ENCODE measurements at places on chromosomes 16 and 17.

DNA sequence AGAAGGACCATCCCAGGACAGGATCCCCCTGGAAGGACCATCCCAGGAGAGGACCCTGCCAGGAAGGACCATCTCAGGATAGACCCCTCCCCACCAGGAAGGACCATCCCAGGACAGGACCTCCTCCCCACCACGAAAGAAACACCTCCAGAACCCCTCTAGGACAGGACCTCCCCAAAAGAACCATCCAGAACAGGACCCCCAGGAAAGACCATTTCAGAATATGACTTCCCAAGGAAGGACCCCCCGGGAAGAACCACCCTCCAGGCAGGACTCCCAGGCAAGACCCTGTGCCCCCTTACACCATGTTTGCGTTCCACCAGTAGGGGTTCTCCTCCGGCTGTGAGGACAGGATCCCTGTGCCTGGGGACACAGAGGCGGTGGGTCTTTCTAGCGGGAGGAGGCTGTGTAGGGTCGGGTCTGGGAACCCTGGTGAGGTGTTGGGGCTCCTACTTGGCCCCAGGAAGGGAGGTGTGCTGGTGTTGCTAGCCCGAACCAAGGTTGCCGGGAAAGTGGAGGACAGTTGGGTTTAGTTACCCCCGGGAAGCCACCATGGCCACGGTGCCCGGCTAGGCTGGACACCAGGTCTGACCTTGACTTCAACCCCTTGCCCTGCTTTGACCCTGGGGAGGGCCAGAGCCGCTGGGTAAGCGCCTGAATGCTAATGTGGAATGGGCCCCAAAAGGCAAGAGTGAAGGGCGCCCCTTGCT, 2.2 kb downstream of the NOTUM start:
- DNase-seq, result no peak

DNA sequence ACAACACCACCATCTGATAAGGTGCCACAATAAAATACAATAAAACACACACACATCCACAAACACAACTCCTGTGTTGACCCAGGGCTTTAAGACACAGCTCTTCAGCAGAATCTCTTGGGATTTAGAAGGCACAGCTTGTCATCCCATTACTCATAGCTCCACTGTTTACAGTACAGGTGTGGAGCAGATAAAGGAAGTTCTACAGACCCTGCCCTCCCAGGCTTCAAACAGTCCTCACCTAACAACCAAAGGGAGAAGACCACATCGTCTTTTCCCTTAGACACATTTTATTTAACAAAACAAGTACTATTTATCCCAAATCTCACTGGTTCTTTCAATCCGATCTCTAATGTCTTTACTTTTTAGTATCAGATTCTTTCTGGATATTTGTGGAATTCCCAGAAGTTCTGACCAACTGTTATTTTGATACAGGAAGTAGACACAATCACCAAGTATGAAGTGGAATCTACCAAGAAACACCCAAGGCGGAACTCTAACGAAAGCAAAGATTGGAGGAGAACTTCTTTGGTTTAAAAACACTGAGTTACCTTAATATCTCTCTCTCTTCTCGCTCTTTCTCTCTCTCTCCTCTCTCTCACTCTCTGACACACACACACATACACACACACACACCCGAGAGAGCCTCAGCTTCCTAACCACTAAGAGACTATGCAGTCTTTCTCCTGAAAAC, 46.1 kb downstream of the CYTH1 start:
- DNase-seq, result no peak

- DNase-seq, result no peak
Measured at GRCh38 chr16:20846030-20846429, 39.7 kb downstream of the REXO5 start.

DNA sequence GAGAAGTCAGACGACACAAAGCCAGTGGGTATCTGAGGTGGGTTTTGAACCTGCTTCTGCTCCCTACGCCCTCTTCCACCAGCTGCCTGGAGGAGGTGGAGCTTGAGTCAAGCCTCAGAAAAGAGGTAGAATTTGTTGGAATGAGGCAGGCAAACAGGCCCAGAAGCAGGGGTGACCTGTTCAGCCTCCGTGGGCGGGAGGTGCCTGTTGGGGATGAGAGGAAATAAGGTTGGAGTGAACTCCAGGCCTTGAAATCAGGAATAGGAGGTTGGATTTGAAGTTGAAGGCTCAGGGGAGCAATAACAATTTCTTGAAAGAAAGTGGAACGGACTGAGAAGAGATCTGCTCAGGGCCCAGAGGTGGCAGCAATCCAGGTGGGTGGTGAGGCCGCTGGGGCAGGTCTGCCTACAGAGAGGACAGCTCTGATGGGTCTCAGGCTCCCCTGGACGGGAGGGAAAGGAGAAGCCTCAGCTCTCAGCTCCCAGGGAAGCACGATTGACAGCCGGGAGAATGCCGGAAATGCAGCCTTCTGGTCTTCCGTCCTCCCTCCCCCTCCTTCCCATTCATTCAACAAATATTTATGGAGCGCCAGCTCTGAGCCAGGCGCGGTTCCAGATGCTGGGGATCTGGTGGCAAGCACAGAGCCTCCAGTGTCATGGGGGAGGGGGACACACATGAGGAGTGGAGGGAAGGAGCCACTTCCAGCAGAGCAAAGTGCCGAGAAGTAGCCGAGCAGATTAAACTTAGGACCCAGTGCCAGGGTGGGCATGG, 61.9 kb upstream of the CIBAR2 start:
- no peak for DNase-seq

GRCh38 chr17:38464251-38464722, 36.0 kb downstream of the ARHGAP23 start:
- DNase-seq, result no peak

DNA sequence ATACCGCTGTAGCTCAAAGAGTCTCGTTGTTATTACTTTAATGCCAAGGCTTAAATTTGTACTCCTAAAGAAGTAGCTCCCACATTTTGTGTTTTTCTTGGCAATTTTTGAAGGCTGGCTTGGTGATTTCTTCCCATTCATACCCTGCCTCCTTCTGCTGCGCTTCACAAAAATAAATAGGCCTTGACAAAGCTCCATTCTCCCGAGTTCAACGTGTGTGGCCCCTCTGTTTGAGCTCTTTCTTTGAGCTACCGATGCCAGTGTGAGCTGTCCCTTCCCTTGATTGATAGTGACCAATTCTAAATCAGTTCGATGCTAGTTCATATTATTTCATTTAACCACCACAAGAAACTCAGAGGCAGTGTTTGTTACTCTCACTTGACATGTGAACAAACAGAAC, 96.8 kb downstream of the MAP2K6 start:
- DNase-seq, result peak; percentile 12

DNA sequence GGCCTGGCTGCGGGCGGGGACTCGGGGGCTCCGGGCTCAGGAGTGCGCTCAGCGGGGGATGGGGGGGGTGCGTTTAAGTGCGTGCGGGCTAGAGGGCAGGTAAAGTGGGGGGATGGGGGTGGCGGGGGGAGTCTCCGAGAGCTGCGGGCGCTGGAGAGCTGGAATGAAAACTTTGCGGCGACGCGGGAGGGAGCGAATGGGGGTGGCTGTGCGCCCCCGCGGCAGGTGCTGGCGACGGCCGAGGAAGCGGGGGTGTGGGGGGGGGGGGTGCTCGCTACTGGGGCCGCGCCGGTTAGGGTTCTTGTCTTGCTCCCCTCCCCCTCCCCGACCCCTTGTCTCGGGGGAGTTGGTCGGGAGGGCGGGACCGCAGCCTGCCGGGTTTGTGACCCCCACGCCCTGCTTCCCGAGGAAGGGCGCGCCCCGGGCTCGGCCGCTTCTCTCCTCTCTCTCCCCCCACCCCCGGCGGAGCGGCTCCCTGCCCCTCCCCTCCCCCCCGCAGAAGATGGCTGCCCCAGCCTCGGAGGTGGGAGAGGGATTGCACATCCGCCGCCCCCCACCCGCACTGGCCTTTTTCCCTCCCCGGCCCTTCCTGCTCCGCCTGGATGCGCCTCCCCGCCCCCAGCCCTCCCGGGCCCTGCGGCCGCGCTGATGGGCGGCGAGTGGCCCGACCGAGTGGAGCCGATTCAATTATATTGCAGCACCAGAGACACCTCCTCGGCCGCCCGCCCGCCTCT, 649 bp downstream of the GSE1 start:
- no peak for DNase-seq

DNA sequence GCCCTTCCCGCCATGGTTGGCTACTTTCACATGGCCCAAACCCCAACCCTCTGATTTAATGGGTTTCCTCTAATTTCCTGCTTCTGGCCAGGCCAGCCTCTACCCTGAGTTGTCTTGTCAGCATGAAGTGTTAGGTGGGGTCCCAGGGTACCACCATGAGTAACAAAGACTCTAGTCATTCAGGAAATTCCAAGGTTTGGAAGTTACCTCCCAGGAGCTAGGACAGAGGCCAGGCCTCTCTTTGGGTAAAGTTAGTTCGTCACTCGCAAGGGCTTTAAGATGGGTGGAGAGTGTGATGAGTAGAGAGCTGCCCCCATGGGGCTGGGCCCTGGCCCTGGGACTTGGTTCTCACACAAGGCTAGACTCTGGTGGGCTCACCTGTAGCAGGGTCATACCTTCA, 54.6 kb downstream of the PLD6 start:
- no peak for DNase-seq

Data from retina (tissue), 1 donor.